ENCODE measurements at places on chromosomes 11 and 22. TPM values are rescaled to one million over a fixed set of nuclear protein-coding genes. Genes with fewer than 3 reads are reported as not detected.

Gene ANO5
- polyA plus RNA-seq = 3.5 TPM

Gene COX8A
- polyA plus RNA-seq = 153 TPM

Gene MAJIN
- polyA plus RNA-seq = not detected

- no peak for DNase-seq
Measured at GRCh38 chr22:29668673-29669072, 51.1 kb upstream of the CABP7 start.

Gene KCNA4
- 10.9 TPM for polyA plus RNA-seq

- no peak for DNase-seq
Measured at GRCh38 chr11:125452125-125452470, 44.0 kb downstream of the FEZ1 start.

Gene PLAAT4
- 10.9 TPM for polyA plus RNA-seq

Gene UQCR10
- 123 TPM for polyA plus RNA-seq

DNA sequence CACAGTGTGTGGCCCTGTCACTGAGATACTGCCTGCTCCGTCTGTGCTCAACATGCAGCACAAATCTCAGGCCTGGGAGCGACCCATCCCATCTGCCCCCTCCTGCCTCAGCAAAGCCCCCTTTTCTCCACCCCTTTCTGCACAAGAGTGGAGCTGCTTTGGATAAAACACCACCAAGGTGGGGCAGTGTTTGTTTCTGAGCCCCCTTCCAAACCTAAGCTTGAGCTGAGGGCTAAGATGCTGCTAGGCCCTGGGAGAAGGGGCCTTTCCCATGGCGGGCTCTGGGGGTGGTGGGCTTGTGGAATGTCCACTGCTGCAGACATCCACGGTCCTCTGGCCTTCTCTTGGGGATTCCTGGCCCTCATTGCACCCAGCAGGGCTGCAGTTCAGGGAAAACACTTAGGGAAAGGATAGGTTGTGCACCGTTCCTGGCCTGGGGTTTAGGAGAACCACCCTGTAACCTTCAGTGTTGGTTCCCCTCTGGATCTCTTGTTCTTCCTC lies 594.1 kb downstream of the TBC1D22A start:
- no peak for DNase-seq

Gene BATF2
- polyA plus RNA-seq = 4.3 TPM

- peak; percentile 72 for DNase-seq
Measured at GRCh38 chr11:1694064-1694845, 2.7 kb upstream of the KRTAP5-6 start.

DNA sequence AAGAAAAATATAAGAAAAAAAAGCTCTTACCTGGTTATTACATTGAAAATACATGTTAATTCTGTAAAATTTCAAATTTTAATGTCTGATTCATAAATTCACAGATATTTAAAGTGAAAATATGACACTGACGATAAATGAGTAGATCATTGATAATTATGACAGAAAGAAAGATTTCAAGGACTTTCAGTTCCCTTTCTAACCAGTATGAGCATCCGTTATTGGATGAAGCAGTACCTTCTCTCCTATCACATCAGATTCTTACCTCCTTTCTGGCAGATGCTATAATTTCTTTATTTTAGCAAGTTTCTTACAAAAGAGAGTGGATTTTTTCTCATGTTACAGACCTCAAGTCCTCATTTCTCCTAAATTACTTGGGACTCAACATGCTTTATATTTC lies 847.3 kb downstream of the JRKL start:
- DNase-seq = no peak

Gene CCDC88B
- 5.2 TPM for polyA plus RNA-seq

DNA sequence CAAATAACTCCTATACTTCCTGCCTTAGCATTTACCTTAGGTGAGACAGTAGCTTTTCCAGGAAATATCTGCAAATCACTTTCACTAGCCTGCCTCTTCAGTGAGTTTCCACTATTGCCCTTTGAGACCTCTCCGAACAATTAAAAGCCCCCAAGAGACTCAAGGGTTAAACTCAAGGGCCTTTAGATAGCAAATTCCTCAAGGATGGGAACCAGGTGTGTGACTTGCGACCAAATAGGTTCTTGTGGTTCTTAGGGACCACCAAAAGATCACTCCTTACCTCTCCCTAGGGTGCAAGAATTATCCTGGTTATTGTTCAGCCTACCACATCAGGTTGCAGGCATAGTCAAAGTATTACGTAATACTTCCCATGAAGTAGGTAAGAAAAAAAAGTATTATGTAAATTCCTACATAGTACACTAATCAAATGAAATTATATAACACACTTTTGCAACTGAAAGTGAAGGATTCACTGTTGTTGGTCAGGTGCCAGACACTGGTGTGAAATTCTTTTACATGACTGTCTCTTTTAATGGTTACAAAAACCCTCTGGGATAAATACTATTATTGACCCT lies 1.4 kb upstream of the RDX start:
- DNase-seq = no peak

GRCh38 chr11:82315093-82315492 lies 418.6 kb downstream of the FAM181B start:
- peak; percentile 2 for DNase-seq

Gene CABP4
- polyA plus RNA-seq = 2.5 TPM

DNA sequence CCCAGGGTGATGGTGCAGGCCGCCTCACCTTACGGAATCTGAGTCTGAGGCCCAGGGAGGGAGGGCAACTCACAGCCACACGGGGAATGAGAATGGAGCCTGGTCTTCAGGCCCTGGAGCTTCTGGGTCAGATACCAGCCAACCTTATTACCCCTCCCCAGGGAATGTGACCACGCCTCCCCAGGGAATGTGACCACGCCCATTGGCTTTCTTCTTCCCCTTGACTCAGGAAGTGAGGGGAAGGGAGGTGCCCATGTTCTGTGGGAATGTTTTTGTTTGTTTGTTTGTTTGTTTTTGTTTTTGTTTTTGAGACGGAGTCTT lies 57.5 kb upstream of the RBFOX2 start:
- no peak for DNase-seq

DNA sequence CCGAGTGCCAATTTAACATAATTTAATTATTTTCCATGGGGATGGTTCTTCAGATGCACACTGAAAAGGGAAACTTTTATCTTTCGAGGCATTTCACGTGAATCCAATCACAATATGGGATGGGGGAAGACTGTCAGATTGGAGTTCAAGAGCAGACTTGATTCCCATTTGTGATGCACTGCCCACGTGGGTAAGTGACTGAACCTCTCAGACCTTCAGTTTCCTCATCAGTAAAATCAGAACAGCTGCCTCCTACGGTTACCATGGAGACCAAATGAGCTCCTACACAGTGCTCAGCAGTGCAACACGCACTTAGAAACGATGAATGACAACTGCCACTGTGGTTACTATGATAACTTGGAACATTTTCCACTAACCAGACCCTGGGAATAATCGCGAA lies 21.7 kb downstream of the KIAA0930 start:
- no peak for DNase-seq

Gene ANO3
- polyA plus RNA-seq = 0.69 TPM

DNA sequence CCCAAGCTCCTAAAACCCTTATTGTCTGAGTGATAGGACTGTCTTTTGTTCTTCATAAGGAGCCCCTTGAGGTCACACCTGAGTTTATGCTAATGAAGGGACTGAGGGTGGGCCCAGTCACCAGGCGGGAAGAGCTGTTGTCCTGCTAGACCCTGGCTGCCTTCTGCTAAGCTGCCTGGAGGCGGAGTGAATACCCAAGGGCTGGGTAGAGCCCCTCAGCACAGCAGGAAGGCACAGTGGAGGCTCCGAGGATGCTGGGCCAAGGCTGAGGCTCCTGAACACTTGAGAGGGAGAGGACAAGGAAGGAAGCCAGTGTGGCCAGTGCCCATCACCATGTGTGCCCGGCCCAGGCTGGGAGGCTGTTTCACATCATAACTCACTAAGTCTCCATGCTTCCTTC lies 4.8 kb upstream of the PHF21B start:
- no peak for DNase-seq

Measured in right lung (tissue), 10 donors.